Right renal cortex interstitium (tissue), 3 donors: ENCODE measurements at places on chromosomes 4 and X. TPM values are rescaled to one million over a fixed set of nuclear protein-coding genes. Genes with fewer than 3 reads are reported as not detected.

- no peak for DNase-seq
These were observed 11.6 kb downstream of the TKTL1 start for GRCh38 chrX:154307202-154307601.

Gene GPR50
- not detected for polyA plus RNA-seq

Gene SCRG1
- 0.28 TPM for polyA plus RNA-seq

DNA sequence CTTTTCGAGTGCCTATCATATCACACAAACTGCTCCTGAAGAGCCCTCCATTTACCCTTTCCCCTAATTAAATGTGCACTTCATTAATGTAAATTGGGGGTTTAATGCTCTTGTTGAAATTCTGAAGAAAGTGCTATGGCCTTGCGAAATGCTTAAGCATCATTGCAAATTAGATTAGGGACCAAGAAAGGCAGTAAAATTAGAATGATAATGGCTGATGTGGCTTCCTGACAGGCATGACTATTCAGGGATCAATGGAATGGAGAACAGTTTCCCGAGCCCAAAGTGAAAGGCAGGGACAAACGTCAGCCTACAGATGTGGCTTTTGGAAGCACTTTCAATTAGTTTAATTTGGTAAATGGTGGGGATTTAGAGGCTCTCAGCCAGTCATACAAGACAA is 120.1 kb downstream of the NKX6-1 start:
- no peak for DNase-seq

Gene KLKB1
- polyA plus RNA-seq: 1.6 TPM

Gene LANCL3
- polyA plus RNA-seq: 0.16 TPM

Gene TMPRSS11E
- polyA plus RNA-seq: 0.11 TPM

- DNase-seq: no peak
These were observed 102.3 kb downstream of the PSAPL1 start for GRCh38 chr4:7332216-7333023.

DNA sequence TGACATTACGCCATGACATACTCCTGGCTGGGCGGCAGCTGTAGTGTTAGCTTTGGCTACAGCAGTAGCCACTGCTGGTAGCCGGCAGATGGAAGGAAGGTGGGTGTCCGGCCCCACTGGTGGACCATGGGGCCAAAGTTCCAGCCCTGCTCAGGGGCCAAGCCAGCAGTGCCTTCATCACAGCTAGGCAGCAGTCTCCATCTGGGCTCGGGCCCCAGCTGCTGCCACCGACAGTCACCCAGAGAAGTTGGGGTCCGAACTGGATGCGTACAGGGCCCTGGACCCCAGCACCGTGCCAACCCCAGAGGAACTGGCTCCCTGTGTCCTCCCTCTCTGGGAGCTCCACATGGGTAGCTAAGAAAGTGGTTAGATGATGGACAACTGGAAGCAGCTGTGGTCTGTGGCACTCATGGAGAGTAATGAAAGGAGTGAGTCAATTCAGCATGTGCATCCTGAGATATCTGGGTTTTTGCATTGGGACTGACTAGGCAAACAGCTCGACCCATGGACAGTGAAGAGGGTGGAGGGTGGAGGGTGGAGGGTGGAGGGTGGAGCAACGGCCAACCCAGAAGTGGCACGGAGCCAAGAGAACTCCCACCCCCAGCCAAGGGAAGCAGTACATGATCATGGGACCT is 366.6 kb upstream of the GRIA3 start:
- no peak for DNase-seq

DNA sequence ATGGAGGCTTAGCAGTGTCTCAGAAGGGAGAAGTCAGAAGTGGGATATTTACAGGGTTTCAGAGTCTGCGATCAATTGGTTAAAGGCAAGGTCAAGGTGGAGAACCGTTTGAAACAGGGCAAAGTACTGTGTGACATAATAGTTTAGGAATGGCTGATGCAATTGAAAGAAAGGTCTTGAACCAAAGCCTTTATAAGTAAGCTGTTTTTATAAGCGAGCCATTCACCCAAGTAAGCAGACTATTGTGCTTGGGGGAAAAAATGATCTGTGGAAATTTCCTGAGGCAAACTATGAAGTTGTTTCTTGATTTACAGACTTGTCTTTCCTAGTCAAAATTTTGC is 327.3 kb downstream of the CAMK2D start:
- DNase-seq: no peak

Gene FAAH2
- polyA plus RNA-seq: 11.7 TPM

GRCh38 chrX:1614927-1615326 is at the start of gene ASMT:
ASMT (plus strand) TSS chrX:1615059; CDS start chrX:1615200, 141 bp downstream.
- no peak for DNase-seq

DNA sequence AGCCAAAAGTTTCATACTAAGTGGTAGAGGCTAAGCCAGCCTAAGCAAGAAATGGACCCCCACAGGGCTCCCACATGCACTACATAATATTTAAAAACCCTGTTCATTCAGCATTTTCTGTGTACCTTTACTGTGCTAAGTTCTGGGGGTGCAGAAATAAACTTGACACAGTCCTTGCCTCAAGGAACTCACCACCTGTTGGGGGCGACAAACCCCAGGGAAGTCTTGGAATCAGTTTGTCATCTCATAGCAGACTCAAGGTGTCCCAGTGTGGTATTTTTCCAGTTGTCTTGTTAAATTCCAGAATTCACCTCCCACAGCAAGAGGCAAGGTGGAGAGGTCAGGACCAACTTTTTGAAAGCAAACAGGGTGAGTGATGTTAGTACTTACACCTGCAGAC is 43.1 kb downstream of the ATG4A start:
- DNase-seq: no peak

Gene PPP2R2C
- polyA plus RNA-seq: 0.62 TPM
